AML-193 (cell line): ENCODE measurements at places on chromosomes 1 and 21.

- no peak for DNase-seq
Observed at GRCh38 chr1:107132780-107133179, 8.1 kb upstream of the NTNG1 start.

GRCh38 chr1:48761986-48762385, 14.7 kb downstream of the BEND5 start:
- no peak for DNase-seq

GRCh38 chr1:225651872-225652728, 823 bp downstream of the ENAH start:
- no peak for DNase-seq

DNA sequence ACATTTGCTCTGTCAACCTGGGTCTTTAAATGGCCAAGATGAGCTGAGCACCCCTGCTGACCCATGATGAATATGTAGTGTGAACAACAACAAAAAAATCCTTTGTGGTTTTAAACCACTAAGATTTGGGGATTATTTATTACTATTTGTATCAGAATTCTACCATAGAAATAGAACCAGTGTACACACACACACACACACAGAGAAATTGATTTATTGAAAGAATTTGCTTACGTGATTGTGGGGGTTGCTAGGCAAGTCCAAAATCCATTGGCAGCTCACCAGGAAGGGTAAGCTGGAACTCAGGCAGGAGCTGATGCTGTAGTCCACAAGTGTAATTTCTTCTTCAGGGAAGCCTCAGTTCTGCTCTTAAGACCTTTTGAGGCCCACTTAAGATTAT, 82.5 kb upstream of the MAP1LC3C start:
- no peak for DNase-seq

GRCh38 chr21:25952306-25952705, 217.5 kb downstream of the GABPA start:
- DNase-seq, result no peak

DNA sequence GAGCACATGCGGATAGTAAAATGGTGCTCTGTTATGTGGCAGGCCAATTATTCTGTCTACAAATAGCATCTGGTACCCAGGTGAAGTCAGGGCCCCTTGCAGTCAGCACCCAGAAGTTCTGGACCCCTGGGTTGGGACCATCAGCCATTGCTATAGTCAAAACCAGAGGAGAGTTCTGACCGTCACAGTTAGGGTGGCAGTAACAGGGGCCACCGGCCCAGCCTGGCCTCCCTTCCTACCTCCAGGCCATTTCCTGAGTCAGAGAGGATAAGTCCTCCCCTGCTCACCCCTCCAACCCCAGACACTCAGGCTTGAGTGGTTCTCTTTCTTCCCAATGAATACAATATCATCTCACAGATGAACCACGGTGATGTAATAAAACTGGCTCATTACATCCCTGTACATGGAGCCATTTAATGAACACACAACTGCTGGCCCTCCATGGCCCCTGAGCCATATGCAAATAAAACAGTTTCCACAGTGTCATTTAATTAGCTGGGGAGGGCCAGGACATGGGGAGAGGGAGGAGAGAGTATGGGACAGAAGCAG, 673.6 kb downstream of the MATN1 start:
- no peak for DNase-seq

- DNase-seq, result no peak
Observed at GRCh38 chr21:32135401-32136363, 143.2 kb downstream of the MIS18A start.

DNA sequence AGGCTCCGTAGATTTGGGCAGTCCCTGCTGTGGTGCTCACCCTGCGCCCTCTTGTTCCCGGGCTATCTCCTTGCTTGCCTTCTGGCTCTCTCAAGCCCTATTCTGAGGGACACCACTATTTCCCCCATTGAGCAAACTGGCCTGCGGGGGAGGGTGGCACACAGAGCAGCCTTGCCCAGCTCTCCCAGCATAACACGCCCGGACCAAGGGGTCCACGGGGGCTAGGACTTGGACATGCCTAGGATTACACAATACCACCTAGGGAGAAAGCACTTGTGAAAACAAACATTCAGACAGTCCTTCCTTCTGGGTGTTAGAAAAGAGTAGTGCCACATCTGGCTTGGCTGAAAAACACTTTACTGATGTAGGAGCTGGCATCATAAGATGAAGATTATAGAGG, 7.4 kb downstream of the TADA1 start:
- DNase-seq, result no peak

- DNase-seq, result no peak
Observed at GRCh38 chr1:183632964-183633363, 2.6 kb downstream of the ARPC5 start.

- no peak for DNase-seq
Observed at GRCh38 chr1:88401313-88401712, 282.8 kb upstream of the PKN2 start.

GRCh38 chr1:33353531-33353930, 32.6 kb upstream of the A3GALT2 start:
- DNase-seq, result no peak

DNA sequence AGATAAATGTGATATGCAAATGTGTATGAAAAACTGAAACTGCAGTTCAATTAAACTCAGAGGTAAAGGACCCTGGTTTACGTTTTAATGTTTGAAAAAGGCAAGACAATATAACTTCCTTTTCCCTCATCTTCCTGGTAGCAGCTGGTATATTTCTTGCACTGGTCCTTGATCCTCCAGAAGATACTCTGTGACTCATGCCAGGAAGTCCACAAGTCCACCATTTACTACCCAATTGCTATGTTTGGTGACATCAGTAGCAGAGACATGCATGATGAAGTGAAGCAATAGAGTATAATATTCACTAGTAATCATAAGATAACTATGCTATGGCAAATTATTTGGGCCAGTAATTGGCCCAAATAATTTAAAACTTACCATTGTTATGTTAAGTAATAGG, 774.5 kb upstream of the NEGR1 start:
- no peak for DNase-seq

- no peak for DNase-seq
Observed at GRCh38 chr1:101928829-101929228, 67.9 kb downstream of the OLFM3 start.

GRCh38 chr1:193406901-193407300, 220.5 kb upstream of the B3GALT2 start:
- peak; percentile 50 for DNase-seq

DNA sequence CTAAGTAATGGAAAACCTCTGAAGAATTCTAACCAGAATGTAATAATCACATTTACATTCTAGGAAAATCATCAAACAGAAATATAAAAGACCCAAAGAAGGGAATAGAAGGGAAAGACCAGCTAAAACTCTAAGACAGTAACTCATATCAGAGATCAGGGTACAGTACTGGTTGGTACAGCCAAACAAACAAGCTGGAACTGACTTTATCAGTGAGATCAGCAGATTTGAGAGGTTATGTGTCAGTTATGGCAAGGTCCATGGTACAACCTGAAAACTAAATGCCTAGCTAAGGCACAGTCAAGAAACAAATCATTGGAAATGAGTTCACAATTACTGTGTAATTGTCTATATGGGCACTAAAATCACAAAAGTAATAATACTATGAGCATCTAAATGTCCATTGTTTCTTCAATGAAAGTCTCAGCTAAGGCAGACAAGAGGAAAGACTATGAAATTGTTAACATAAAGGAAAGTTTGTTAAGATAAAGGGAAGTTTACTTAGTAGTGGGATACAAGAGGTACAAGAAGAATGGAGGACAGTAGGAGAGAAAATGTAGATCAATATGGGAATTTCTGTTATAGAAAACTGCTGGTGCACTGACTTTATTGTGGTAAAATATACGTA, 75.8 kb downstream of the TRIM33 start:
- DNase-seq, result no peak

DNA sequence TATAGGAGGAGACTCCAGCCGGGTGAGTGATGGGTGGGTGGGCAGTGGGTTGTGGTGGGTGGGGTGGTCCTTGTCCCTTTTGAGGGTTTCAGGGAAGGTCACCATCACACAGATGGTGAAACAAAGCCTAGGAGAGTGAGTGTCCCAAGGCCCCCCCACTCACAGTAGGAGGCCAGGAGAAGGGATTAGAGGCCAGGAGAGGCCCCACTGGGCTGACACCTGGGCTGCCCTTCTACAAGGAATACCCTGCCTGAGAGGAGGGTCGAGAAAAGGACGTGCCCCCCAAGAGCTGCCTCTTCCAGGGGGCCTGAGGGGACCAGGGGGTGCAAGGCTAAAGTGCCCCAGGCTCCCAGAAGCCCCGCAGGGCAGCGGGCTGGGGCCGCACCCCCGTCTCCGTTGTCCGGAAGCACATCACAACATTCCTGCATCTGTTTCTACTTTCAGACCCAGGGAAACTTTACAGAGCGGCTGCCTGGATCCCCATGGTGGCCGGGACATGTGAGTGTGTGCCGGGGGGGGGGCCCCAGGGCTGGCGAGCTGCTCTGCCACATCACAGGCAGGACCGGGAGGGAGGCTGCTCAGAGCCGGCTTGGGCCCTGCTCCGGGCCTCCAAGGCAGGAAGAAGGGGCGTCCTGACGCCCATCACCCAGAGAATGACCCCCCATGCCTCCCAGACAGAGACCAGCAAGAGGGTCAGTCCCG, 68.2 kb downstream of the ARHGEF16 start:
- DNase-seq, result no peak

GRCh38 chr1:58975888-58976287, 192.0 kb upstream of the JUN start:
- no peak for DNase-seq

DNA sequence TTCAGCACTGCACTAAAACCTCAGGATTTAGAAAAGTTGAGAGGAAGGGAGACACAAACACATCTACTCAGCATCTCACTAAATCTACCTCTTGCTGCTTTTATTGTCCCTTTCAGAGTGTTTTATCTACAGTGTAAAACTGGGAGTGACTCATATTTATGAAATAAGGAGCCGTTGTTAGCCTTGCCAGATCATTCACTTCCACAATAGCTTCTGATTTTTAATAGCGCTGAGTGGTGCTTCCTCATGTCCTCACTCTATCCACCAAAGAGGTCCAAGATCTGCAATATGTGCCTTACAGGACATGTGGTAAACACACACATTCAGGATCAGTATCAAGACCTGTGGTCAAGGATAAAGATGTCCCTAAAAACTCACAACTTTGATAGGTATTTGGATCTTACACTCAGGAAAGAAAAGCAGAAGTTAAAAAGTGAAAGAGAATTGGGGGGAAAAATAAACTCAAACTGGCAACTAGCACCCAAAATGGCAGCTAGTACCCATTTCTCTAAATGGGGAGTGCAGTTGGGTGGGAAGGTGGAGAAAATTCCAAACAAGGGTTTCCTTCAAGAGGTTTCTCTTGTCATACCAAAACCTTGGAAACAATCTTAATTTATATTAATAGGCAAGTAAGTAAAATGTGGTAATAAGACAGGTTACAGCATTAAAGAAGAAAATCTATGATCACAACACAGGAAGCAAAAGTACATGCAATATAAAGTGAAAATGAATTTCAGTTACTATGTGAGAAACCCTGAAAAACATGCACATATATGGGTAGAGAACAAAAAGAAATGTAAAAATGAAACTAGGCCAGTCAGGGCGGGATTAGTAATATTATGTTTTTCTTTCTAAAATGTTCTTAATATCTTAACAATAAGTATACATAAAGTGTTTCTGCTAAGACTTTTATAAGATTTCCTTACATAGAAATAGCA, 15.9 kb downstream of the DUSP10 start:
- peak; percentile 79 for DNase-seq

GRCh38 chr1:62271948-62272728, 47.1 kb downstream of the KANK4 start:
- no peak for DNase-seq

DNA sequence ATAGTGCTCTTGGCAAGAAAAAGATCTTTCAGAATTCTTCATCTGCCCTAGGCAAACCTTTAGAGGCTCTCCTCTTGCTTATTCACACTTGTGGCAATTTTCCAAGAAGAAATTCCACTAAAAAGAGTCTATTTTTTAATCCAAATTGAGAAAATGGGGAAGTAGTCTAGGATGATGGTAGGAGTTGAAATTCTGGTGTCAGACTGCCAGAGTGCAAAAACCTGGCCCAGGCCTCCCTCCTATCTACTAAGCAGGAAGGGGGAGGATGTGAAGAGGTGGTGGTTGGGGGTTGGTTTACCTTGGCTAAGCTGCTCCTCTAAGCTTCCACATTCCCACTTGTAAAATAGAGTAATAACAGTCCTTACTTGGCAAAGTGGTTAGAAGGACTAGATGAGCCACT, 120.6 kb upstream of the KCNJ15 start:
- no peak for DNase-seq

DNA sequence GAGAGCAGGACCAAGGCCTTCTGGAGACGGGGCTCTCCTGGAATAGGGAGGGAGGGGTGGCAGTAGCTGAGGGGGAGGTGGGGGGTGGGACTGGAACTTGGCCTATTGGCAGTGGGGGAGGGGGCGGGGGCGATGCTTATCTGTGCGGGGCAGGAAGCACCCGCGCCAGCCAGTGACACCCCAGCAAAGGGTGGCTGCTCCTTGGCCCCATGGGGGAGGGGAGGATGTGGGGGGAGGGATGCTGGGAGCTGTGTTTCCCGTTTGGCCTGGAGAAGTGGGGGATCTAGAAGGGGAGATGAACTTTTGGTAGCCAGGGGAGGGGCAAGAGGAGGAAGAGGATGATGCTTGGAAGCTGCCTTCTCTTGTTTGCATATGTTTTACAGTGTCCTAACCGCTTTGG, 11.0 kb downstream of the ZBTB7B start:
- DNase-seq, result no peak

DNA sequence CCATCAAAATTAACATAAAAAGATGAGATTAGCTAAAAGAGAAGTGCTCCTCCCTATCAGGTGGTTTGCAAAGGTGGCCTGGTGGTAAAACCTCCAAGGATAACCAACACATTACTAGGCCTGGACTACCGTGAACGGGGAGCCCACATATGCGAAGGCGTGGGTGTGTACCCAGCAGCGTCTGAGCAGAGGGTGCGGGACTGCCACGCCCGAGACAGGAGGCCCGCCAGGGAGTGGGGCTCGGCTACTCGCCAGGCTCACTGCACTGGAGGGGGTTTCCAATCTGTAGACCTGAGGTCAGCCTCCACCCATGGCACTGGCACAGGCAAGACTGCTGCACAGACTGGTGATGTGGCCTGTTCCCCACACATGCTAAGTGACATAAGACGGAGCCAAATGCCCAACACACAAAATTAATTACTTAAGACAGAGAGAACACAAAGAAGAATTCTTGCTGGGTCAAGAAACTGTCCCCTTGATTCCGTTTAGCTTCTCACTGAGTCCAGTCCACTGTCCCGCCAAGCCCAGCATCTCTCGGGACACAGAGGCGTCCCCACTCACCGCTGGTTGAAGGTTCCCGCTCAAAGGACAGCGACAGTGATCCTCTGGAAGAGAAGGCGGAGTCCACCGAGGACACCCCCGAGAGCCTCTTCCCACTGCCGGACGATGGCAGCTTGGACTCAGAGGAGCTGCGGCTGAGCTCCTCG, 23.4 kb downstream of the RIPK4 start:
- no peak for DNase-seq
